ENCODE measurements at places on chromosomes 4 and X.

DNA sequence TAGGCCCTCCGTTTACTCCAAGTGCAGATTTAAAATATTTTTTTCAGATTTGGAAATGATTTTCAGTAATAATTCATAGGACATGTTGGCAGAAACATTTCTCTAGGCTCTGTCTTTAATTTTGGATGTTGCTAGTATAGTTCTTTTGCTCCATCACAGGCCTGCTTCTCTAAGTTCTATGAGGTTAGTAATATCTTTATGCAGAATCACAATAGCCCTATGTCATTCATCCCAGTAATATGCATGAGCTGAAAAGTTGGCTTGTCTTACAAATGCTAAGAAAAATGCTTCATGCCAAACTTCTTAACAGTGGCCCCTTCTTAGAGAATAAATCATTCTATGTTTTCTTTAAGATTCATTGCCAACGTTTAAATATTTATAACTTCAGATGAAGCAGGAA lies 148.3 kb upstream of the TLL1 start:
- DNase-seq, result no peak

GRCh38 chrX:47587906-47588735 lies 5.9 kb downstream of the TIMP1 start:
- no peak for DNase-seq

DNA sequence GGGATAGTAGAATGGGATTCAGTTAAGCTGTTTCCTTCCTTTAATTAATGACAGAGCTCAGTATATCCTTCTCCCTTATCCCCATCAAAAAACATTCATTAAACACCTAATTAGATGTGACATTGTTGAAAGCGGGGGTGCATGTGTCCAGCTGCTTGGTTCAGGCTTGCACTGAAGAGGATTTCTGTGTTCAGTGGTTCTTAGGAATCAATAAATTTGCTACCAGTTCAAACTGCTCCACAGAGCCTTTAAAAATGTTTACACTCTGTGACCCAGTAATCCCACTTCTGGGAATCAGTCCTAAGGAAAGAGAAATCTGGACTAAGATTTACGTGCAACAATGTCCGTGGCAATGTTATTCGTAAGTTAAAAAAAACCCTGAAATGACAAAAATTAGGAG lies 7.2 kb upstream of the TMEM255A start:
- DNase-seq, result no peak

- DNase-seq, result no peak
Observed at GRCh38 chr4:84218031-84218430, 281.1 kb downstream of the NKX6-1 start.

DNA sequence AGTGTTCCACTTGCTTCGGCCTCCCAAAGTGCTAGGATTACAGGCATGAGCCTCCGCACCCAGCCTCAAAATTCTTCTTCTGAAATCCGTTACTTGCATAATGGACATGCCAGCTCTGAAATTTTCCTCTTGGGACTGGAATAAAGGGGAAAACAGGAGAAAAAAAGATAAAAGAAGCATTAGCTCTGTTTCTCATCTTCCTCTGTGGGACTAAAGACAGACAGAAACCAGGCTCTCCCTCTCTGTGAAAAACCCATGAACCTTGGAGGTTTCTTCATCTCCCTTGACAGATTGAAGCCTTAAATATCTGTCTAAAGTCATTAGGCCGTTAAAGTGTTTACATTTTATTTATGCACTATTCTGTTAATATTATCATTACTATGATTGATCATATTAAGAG lies 19.4 kb upstream of the PRSS12 start:
- DNase-seq, result no peak

GRCh38 chr4:56657818-56658217 lies 23.3 kb downstream of the HOPX start:
- no peak for DNase-seq

DNA sequence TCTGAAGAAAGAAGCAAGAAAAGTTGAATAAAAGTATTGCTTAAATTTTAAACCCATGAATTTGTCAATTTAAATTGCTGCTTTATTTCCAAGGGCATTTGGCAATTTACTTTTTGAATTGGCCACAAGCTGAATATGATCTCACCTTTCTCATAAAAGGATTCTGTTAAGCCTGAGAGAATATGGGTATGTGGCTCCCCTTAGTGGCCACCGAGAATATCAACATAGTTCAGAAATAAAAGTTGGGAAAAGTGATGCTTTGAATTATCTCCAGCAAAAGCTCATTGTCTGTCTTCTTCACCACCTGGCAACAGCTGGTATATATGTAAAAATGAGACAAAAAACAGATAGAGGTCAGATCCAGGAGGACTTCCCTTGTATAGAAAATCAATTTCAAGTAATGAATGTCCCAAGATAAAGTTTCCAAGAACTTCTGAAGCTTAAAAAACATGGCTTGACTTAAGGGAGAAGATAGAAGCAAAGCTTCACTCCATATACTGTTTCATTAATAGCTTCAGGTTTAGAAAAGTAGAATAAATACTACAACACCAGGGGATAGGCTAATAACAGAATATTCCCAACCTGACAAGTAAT lies 290.7 kb upstream of the FAM241A start:
- no peak for DNase-seq

GRCh38 chr4:26081795-26082498 lies 167.9 kb downstream of the SMIM20 start:
- no peak for DNase-seq

- no peak for DNase-seq
Observed at GRCh38 chr4:1728061-1728980, 7.0 kb downstream of the TACC3 start.

GRCh38 chrX:39724544-39724943 lies 373.2 kb downstream of the BCOR start:
- DNase-seq, result no peak
